Amniotic epithelial cell (primary cell): ENCODE measurements at places on chromosomes 2 and 18.

GRCh38 chr2:11710210-11710609 lies 36.2 kb upstream of the LPIN1 start:
- DNase-seq: peak; percentile 76

GRCh38 chr2:150585221-150585971 lies 97.9 kb upstream of the RND3 start:
- no peak for DNase-seq

GRCh38 chr2:16325016-16325975 lies 340.3 kb downstream of the CYRIA start:
- DNase-seq: no peak

DNA sequence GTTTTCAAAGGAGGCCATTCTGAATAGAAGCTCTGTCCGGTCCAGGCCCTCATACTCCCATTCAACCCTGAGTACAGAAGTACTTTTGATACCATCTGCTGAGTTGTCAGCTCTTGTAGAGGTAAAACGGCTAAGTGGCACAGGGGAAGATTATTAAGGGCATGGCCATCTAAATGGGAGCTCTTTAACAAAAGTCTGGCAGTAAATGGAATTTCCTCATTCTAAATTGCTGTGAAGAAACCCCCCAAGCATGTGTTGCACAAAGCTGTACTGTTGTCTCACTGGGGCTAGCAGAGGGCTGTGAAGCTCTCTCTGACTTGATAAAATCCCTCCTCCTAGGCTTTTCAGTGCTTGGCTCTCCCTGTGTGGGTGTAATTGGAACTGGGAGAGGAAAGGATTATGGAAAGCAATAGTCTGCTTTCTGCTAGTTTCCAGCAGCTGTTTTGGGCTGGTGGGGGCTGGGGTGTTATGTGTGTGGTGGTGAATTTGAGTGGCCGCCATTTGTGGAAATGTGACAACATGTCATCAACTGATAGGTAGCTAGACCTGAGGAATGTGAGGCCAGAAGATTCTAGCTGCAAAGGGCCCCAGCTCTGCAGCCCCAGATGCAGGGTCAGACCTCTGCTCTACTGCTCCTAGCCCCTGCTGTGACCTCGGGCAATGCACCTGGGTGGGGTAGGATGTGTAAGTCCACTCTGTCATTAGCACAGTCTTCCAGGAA lies 65.1 kb downstream of the MAP4K4 start:
- DNase-seq: no peak

DNA sequence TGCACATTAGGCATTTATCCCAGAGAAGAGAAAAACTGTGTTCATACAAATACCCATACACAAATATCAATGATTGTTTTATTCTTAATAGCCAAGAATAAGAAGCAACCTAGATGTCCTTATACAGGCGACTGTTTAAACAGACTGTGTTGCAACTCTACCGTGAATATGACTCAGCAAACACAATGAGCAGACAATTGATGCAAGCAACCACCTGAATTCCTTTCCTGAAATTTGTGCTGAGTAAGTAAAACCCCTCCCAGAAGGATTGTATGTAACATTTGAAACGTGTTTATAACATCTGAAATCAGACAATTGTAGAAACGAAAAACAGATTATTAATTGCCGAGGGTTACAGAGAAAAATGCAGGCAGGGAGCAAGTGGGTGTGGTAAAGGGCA lies 621.9 kb upstream of the SOX11 start:
- DNase-seq: no peak

GRCh38 chr2:230908595-230909191 lies 16.3 kb downstream of the GPR55 start:
- DNase-seq: peak; percentile 90
